Cardiac fibroblast (primary cell): ENCODE measurements at places on chromosomes 3 and 15.

DNA sequence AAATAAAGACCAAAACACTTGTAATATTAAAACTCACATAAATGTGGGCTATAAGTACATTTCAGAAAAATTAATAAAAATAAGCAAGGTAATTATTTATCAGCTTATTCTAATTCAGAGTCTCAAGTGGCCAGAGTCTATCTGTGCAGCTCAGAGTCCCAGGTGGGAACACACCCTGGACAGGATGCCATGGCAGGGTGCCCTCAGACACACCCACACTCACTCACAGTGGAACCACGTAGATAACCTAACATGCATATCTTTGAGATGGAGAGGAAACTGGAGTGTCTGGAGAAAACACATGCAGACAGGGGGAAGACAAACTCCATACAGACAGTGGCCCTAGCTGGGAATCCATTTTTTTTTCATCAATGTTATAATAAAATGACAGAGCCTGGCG, 37.2 kb downstream of the FSIP1 start:
- no peak for DNase-seq

GRCh38 chr3:192830291-192831110, 87.2 kb downstream of the MB21D2 start:
- DNase-seq: no peak

- no peak for DNase-seq
These were observed 1058.7 kb downstream of the FHIT start for GRCh38 chr3:60192297-60193114.

DNA sequence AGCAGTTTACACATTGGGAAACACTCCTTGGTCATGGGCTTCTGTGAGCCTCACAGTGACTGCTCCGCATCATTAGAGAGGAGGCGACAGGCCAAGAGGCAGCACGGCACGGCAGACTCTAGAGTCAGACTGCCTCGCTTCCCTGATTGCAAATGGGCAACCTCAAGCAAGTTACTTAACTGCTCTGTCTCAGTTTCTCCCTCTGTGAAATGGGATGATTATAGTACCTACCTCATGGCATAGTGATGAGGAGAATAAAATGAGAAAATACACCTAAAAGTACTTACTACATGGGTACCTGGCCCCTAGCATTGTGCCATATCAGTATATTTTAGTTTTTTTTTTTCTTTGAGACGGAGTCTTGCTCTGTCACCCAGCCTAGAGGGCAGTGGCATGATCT, 4.0 kb upstream of the RCCD1 start:
- DNase-seq: no peak

DNA sequence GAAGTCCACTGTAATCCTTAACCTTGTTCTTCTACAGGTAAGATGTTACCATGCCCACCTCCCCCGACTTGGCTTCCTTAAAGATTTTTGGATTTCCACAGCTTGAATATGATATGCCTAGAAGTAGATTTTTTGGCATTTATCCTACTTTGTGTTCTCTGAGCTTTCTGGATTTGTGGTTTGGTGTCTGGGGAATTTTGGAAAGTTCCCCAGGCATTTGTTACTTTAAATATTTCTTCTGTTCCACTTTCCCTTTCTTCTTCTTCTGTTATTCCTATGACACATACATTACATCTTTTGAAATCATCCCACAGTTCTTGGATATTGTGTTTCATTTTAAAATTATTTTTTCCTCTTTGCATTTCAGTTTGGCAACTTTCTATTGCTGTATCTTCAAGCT, 122.1 kb upstream of the TMEM108 start:
- peak; percentile 41 for DNase-seq

GRCh38 chr3:57963811-57964346, 44.3 kb upstream of the FLNB start:
- DNase-seq: no peak

DNA sequence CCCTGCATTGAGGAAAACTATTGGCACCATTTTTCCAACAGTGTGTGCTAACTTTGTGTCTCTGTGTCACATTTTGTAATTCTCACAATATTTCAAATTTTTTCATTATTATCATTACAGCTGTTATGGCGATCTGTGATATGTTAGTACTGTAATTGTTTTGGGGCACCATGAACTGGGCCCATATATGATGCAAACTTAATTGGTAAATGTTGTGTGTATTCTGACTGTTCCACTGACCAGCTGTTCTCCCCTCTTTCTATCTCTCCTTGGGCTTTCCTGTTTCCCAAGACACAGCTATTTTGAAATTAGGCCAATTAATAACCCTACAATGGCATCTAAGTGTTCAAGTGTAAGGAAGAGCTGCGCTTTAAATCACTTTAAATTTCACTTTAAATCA, 2.2 kb upstream of the CYP8B1 start:
- no peak for DNase-seq

GRCh38 chr15:59298225-59298853, 74.3 kb downstream of the MYO1E start:
- peak; percentile 34 for DNase-seq
